Kidney tubule cell (primary cell): ENCODE measurements at places on chromosomes 5 and 9.
A peak's percentile ranks its signal among the peaks of the same experiment; 100 is the strongest.

GRCh38 chr9:125374443-125375309, 113.0 kb downstream of the GAPVD1 start:
- peak; percentile 74 for DNase-seq

DNA sequence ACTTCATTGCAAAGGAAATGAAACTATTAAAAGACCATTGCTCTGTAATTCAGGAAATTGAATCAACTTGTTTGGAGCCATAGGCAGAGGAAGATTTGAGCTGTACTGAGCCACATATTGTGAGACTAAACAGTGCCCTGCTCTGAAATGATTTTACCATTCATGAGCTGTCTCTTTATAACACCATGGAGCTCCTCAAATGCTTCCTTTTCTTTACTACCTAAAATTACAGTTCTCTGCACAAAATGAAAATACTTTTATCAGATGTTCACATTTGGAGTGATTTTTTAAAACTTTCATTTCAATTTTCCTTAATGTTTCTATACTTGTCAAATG, 97.9 kb downstream of the NLN start:
- no peak for DNase-seq

DNA sequence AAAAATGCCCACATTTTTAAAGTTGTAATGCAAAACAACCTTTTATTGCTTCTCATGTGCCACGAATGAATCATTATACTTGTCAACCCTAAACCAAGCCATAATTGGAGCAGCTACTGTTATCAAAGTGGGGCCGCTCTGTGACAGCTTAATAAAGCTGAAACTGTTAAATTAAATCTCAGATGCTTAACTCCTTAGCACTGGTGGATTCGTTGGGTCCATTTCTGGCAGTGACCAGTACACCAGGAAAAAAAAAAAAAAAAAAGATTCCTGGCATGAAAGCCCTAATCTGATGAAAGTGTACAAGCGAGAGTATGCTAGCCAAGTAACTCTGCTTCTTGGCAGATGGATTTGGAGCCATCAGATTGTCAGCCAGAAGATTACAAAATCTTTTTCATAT, 164.8 kb downstream of the ZSWIM6 start:
- no peak for DNase-seq

DNA sequence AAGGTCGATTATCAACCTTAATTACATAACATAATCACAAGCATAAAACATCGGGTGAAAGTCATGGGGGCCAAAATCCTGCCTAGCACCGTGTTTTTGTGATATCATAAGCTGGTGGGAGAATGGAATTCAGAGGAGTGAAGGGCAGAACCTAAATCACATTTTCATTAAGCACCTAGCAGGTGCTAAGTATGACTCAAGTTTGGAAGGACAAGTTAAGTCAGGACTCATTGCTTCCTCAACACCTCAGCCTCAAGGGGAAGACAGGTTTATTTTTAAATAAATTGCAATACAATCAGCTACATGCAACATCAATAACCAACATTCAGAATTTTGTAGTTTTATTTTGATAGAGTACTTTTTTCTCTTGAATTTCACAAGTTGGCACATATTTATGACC, 33.5 kb upstream of the GAS1 start:
- DNase-seq, result no peak

DNA sequence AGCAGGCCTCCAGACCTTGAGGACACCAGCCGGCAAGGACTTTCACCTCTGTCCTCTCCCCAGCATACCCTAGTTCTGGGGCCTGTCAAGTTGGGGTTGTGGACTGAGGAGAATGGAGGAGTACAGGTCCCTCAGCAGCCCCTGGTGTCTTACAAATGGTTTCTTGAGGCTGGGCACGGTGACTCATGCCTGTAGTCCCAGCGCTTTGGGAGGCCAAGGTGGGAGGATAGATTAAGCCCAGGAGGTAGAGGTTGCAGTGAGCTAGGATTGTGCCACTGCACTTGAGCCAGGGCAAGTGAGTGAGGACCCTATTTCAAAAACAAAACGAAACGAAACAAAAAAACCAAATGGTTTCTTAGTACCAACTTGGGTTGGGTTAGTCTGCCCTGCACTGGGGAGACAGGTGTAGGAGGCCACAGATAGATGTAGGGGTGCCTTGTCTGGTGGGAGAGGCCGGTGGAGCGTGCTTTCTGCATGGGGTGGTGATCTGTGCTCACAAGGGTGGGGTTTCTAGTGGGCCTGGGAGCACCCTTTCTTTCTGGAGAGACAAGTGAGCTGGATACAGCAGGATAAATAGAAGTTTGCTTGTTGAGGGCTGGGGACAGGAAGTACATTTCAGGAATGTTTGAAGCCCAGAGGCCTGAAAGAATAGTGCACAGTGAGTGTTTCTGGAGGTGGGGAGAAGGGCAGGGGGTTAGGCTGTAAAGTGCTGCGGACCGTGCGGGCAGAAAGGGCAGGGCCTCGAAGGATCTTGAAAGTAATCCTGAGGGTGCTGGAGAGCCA, 37.7 kb upstream of the PSD2 start:
- peak; percentile 51 for DNase-seq

- DNase-seq, result no peak
Measured at GRCh38 chr5:2833556-2833955, 82.1 kb upstream of the IRX2 start.

DNA sequence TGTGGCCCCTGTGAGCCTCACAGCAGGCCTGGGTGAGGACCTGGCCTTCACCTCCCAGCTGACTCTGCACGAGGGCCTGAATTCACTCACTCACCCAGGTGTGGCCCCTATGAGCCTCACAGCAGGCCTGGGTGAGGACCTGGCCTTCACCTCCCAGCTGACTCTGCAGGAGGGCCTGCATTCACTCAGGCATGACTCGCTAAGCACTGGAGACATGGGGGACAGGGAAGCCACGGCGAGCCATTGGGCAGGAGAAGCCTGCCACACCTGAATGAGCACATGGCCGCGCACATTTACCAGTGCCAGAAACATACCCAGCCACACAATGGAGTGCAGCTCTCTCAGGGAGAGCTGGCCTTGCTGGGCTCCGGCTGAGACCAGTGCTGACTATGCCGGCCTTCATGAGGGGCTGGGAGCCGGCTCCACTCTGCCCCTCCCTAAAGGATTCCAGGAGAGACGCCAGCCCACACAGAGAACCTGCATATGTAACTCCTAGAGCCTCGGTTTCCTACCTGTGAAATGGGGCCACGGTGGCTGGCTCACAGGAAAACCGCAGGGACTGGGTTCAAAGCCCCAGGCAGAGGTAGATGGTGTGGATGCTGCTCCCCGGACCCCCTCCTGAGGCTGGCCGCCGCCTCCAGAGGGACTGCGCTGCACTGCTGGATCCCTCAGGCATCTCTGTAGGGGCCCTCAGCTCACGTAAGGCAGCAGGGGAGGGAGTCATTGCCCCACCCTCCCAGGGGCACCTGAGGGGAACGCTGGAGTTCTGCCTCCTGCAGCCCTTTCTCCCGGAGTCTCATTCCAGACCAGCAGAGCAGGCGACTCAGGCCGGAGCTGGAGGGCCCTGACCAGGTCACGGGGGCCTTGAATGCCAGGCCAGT, 7.2 kb downstream of the ADAMTS2 start:
- DNase-seq, result peak; percentile 53

- DNase-seq, result peak; percentile 23
Measured at GRCh38 chr5:156460471-156460870, 133.5 kb downstream of the SGCD start.

- DNase-seq, result peak; percentile 88
Measured at GRCh38 chr5:177455036-177455660, 8.5 kb downstream of the PRR7 start.

DNA sequence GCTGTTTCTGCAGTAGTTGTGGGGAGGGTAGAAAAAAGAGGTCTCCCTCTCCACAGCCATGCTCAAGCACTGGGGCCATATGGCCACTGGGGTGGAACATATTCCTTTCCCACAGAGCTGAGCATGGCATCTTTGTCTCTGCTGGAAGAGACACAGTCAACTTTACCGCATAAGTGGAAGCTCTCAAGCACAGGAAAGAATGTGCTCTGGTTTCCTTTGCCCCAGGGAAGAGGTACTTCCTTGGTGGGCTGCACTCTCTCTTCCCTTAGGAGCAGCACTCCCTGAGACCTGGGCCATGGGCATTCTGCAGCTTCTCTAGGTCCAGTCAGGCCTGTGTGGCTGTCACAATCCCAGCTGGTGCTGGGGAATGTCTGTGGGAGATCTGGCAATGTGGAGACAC, 168.5 kb upstream of the ACTBL2 start:
- DNase-seq, result peak; percentile 6

DNA sequence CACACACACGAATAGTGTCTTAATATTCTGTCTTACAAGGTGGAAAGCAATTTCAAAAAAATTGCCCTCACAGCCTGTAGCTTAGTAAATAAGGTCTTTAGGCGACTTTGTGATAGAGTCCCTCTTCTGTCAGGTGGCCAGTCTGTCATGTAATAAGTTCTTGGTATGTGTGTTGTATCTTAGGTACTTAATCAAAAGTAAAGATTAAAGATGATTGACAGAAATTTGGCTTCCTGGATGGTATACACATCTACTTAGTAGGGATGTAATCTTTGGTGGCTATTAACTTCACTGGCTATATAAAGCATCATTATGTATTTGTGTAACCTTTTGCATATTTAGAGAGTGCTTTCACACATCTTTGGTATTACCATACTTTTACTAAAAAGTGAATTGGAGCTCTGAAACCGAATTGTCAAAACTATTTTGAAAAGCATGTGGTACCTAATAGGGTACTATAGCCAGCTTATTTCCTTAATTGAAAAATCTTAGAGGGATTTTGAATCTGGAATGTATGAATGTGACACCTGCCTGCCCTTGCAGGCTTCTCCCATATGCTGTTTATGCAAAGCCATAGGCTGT, 3.4 kb downstream of the G3BP1 start:
- no peak for DNase-seq

DNA sequence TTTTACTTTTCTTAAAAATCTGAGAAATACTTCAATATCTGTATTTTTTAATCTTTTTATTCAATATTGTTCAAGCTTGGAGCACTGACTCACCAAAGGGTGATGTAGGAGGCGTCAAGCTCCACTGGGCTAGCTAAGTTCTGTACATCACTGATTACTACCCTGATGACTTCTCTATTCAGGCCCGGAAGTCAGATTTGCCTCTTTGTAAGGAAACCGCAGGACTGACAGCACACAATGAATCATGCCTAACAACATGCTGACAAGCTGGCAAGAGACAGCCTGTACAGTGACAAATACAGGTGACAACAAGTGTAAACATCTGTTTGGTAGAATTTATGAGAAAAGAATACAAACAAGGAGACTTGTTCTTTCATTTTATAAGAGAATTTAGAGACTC, 627.9 kb upstream of the RORB start:
- peak; percentile 97 for DNase-seq
